ENCODE measurements at places on chromosomes 5 and 9. TPM values are rescaled to one million over a fixed set of nuclear protein-coding genes. Genes with fewer than 3 reads are reported as not detected.
A peak's percentile ranks its signal among the peaks of the same experiment; 100 is the strongest.

Gene STING1
- 26.6 TPM for polyA plus RNA-seq

DNA sequence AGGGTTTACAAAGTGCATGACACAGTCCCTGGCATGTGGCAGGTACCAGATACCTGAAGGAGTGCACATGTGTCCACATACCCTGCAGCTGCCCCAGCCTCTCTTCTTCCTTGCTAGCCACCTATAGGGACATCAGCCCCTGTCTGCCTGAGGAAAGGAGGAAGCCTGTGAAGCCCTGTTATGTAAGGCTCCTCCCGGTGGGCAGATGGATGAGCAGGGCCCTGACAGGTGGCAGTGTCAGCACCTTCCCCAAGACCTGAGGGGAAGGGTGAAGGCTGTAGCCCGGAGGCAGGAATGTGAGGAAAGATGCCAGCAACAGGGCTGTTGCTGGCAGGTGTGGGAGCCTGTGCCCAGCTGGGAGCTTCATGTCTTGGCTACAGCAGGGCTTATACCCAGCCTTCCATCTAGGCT lies 21.7 kb downstream of the TCF7 start:
- no peak for DNase-seq

DNA sequence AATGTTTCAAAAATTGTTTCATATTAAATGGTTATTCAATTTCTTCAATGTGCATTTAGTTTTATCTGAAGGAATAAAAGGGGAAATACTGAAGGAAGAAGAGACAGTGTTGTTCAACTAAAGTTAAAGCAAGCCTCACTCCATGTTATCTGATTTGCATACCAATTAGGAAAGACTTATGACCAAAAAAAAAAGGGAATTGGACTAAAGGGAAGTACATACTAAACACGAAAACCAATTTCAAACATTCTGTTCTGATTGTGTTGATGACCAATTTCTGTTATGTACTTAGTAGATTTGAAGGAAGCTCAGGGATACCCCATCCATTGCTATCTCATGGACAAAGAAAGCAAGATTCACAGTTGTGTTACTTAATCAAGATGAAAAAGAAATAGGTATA lies 4.9 kb upstream of the GAPT start:
- no peak for DNase-seq

DNA sequence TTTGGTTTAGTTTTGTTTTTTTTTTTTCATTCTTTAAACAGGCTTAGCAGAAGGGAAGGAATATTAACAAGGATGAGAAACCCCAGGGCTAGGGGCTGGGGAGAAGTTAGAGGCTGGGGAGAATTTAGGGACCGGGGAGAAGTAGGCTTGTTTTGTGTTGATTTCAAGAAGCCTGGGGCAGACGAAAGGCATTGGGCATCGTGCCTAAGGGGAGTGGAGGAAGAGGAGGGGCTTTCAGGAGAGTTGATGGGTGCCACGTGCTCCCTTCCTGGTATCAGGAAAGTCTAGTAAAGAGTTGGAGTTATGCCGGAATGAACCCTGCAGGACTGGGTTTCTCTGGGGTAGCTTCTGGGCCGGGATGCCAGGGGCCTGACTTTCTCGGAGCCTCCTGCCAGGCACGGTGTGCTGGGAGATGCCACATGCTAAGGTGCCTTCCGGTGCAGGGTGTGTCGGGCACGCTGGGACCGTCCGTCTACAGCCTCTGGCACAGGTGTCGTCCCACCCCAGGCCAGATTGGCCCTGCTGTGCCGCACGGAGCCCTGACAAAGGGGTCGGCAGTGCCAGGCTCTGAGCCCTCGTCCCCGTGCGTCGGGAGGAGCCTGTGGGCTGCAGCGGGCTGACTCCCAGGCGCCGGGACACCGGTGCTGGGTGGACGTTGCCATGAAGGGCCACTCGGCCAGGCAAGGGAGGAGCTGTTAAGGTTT lies 159.9 kb downstream of the OLFM1 start:
- DNase-seq: no peak

- no peak for DNase-seq
These were observed 29.6 kb upstream of the BOD1 start for GRCh38 chr5:173645890-173646574.

DNA sequence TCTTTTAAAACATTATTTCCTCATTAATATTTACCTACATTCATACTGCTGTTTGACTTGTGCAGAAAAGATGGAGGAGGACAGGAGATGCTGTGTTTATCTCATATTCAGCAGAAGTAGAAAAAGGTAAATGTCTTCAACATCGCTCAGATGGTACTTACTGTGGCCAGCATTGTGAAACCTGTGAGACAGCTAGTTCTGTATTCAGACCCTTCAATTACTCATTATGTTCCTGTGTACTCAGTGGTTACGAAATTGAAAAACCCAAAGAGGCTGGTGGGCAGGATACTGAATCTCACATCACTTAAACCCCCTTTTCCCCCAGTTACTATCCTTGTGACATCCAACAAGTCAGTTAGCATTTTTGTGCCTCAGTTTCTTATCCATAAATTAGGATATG lies 216.0 kb downstream of the KDM4C start:
- DNase-seq: no peak

Gene ZDHHC12
- 11.2 TPM for polyA plus RNA-seq

GRCh38 chr9:92504881-92505280 lies 22.6 kb upstream of the ASPN start:
- DNase-seq: no peak

- no peak for DNase-seq
These were observed 9.3 kb upstream of the CAST start for GRCh38 chr5:96652769-96653454.

- DNase-seq: no peak
These were observed 125.4 kb downstream of the C5orf15 start for GRCh38 chr5:133842846-133843611.

DNA sequence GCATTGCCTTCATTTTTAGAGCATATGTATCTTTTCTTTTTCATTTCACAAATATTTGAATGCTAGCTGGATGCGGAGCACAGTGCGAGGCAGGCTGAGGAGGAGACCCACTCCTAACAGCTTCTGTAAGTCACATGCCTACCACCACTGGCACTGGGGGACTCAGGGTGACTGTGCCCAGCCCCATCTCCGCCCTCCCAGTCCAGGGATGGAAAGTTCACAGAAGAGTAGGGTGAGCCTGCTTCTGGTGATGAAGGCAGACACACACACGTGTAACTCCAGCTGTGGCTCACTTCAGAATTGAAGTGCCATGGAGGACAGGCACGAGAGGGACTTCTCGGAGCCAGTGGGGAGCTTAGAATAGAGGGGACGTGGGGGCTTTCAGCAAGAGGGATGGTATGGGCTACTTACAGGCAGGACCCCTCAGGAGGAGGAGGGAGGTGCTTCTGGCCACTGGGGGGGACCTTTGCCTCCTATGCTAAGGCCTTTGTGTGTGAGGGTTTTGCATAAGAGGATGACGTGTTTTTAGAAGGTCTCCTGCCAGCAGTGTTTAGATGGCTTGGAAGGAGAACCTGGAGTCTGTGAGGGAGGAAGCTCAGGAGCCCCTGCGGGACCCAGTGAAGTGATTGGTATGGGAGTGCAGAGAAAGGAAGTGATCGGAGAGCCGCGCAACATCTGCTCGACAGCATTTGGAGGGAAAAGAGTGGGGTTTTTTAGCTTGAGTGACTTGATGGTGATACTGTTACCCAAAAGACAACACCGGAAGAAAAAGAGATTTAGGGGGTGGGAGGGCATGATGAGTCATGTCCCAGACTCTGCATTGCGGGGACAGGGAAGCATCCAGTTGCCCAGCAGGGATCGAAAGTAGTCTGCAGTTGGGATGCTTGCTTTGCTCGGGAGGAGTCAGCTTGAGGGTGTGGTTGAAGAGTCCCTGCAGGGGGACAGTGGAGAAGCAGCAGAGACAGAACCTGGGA lies 163.5 kb upstream of the OTULINL start:
- DNase-seq: no peak

GRCh38 chr5:7578071-7578470 lies 182.1 kb downstream of the ADCY2 start:
- no peak for DNase-seq

Gene SPINK4
- not detected for polyA plus RNA-seq

- DNase-seq: no peak
These were observed 345.8 kb downstream of the PDE4D start for GRCh38 chr5:59547731-59548130.

DNA sequence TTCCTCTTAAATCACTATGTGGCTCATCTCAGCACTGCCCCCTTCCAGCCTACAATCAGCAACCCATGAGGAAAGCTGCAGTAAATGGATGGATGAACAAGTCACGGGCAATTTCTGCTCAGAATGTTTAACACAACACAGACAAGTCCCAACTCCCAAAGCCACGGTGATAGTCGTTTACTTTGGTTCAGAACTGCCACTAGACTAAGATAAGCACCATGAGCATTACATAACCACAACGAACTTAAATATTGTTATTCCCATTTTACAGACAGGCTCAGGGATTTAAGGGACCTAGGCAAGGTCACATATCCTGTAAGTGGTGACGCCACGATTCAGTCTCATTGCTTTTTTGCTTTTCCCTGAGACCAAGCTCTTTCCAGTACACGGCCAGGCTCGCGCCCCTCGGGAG lies 2.0 kb upstream of the SMIM27 start:
- DNase-seq: peak; percentile 53

GRCh38 chr5:96808541-96808828 lies 740 bp upstream of the ERAP1 start:
- DNase-seq: no peak

GRCh38 chr9:33082538-33083326 lies 6.3 kb upstream of the SMU1 start:
- DNase-seq: no peak

Measured in spinal cord (tissue), 10 donors.